ENCODE measurements at places on chromosomes 6 and 20. TPM values are rescaled to one million over a fixed set of nuclear protein-coding genes. Genes with fewer than 3 reads are reported as not detected.
A peak's percentile ranks its signal among the peaks of the same experiment; 100 is the strongest.

GRCh38 chr6:43274916-43275597 lies 23.0 kb upstream of the SLC22A7 start:
- DNase-seq: no peak

GRCh38 chr20:64029293-64030117 lies 6.5 kb upstream of the C20orf204 start:
- no peak for DNase-seq

- peak; percentile 35 for DNase-seq
Observed at GRCh38 chr20:36360429-36360828, 54.3 kb downstream of the DLGAP4 start.

DNA sequence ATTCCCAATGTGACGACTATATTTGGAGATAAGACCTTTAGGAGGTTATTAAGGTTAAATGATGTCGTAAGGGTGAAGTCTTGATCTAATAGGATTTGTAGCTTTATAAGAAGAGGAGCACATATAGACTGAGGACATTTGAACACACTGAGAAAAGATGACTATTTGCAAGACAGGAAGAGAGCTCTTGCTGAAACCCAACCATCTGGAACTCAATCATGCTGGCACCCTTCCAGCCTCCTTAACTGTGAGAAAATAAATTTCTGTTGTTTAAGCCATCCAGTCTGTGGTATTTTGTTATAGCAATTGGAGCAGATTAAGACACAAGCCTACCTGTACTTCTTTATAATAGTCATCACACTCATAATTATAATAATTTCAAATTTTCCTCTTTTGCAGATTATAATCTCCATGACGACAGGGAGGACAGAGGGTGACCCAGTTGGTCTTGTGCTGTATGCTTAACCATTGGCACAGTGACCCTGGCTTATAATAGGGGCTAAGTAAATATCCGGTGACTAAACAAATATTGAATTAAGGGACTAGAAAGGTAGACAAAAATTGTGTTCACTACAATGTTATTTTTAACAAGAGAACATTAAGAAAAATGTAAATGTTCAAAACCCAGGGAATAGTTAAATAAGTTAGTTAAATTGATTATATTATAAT lies 206.4 kb upstream of the HDDC2 start:
- DNase-seq: no peak

DNA sequence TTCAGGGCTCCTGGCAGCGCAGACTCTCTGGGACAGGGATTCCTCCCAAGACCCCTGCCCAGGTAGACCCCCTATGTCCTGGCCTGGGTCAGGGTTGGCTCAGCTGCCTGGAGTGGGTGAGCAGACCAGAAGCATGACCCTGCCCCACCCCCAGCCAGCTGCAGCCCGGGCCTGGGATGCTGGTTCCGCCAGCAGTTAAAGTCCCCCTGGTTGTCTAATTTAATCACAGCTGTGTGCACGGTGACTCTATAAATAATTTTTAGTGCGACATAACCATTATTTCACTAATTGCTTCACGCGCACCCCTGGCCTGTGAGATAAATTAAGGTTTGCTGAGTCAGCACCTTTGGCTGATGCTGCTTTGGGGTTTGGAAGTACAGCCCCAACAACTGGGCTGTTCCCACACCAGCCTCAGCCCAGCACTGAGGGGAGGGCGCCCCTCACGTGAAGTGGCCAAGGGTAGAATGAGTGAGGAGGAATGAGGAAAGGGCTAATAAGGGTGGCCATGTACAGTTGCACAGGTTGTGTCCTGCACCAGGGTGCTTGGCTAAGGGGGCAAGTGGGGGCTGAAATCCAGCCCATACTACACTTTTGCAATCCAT lies 26.1 kb upstream of the CDH22 start:
- no peak for DNase-seq

DNA sequence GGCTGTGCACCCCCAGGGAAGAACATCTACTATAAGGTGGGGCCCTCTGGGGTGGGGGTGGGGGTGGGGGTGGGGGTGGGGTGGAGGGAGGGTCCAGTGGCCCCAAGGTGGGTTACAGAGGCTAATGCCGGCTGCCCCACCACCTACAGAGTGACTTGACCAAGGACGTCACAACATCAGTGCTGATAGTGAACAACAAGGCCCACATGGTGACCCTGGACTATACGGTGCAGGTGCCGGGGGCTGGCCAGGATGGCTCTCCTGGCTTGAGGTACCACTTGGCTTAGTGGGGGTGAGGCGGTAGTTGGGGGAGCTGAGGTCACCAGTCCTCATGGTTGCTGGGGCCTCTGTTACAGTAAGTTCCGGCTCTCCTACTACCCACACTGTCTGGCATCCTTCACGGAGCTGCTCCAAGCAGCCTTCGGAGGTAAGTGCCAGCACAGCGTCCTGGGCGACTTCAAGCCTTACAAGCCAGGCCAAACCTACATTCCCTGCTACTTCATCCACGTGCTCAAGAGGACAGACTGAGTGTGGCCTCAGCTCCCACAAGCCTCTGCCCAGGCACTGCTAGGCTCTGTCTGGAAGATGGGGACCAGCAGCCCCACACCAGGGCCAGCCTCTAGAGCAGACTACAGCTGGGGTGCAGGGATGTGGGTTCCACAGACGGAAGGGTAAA lies 2.8 kb downstream of the GNMT start:
- no peak for DNase-seq

DNA sequence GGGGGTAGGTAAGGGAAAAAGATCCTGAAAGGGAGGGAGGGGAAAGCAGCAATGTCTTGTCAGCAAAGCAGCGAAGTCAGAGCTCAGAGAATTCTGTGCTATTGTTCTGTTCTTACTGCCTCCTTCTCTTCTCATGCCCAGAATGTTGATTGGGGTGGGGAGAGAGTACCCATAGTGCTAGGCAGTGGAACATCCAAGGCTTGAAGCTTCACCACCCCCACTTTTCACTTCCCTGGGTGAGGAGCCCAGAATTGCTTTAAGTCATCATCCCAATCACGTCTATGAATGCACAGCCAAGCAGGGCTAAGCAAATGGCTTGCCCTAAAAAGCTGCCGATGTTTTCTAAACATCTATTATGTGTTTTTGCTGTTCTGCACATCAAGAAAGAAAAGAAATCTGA lies 16.5 kb downstream of the REPS1 start:
- no peak for DNase-seq

DNA sequence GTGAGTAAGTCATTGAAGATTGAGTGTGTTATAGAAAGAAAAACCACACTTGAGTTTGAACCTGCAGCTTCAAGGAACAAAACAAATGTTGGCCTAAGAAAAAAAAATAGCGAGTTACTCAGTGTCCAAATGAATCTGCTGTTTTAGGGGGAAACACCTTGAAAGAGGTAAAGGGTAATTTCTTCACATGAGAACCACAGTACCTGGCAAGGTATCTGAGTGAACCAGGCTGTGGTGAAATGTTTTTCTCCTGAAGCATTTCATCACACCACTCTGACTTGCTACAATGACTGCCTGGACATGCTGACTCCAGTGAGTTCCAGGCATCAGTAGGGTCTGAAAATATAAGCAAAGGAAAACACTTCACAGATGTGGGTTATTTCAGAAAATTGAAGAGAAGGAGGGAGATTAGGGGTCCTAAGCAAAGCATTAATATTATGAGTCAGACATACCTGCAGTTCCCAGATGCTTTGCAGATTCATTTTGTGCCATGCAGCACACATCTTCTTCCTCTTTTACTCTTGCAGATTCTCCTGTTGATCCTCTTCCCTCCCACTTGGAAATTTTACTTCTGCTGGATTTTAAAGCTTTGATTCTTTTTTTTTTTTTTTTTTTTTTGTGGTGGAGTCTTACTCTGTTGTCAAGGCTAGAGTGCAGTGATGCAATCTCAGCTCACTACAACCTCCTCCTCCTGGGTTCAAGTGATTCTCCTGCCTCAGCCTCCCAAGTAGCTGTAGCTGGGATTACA lies 206.2 kb upstream of the SGK1 start:
- DNase-seq: no peak

DNA sequence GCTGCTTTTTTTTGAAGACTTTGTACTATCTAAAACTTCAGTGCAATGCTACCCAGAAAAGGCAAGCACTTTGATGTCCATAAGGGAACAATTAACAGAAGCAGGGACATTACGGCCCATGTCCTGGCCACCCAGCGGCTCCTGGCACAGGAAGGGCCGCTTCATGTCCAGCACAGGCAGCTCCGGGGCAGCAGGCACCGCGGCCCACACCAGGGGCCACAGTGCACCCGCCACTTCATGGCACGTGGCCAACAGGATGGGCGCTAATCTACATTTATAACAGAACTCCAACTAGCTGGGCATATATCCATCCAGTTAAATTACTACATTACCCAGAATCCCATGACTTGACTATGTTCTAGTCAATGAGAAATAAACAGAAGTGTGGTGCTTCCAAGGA lies 198.2 kb upstream of the ID4 start:
- DNase-seq: no peak

GRCh38 chr20:43492101-43492500 lies 15.4 kb upstream of the L3MBTL1 start:
- DNase-seq: no peak

- DNase-seq: no peak
Observed at GRCh38 chr20:11366660-11367059, 551.0 kb upstream of the BTBD3 start.

The AKAP7 gene
- total RNA-seq: 5.9 TPM

The CLPSL2 gene
- not detected for total RNA-seq

The SAMD10 gene
- 0.47 TPM for total RNA-seq

The POLR3F gene
- total RNA-seq: 24.7 TPM

The SMLR1 gene
- total RNA-seq: not detected

The SNAP25 gene
- total RNA-seq: 3.9 TPM

The MAP3K5 gene
- total RNA-seq: 8.3 TPM

Data from SJSA1 (cell line).